ENCODE measurements at places on chromosomes 3 and 15.

- no peak for DNase-seq
These were observed 28.6 kb downstream of the FAM98B start for GRCh38 chr15:38482572-38482971.

- DNase-seq = no peak
These were observed 50.0 kb upstream of the SYNPR start for GRCh38 chr3:63228087-63228486.

GRCh38 chr3:108292450-108292849 is 3.9 kb upstream of the HHLA2 start:
- no peak for DNase-seq

GRCh38 chr3:127158614-127159229 is 34.2 kb upstream of the PRR23E start:
- DNase-seq = no peak

DNA sequence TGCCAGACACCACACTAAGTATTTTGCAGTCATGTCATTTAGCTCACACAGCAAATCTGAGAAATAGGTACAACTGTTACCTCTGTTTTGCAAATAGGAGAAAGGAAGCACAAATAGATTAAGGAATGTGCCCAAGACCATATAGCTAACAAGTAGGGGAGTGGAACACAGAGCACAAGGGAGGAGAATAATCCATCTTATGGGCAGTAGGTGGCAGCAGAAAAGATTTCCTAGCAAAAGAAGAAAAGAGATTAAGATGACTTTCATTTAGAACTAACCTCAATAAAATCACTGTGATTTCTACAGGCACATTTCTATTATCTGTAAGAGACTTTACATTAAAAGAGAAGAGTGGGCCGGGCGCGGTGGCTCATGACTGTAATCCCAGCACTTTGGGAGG is 49.1 kb downstream of the NR1I2 start:
- DNase-seq = no peak

- DNase-seq = no peak
These were observed 61.2 kb upstream of the FURIN start for GRCh38 chr15:90807074-90807785.

GRCh38 chr15:73826711-73827251 is 46.6 kb upstream of the TBC1D21 start:
- DNase-seq = no peak

DNA sequence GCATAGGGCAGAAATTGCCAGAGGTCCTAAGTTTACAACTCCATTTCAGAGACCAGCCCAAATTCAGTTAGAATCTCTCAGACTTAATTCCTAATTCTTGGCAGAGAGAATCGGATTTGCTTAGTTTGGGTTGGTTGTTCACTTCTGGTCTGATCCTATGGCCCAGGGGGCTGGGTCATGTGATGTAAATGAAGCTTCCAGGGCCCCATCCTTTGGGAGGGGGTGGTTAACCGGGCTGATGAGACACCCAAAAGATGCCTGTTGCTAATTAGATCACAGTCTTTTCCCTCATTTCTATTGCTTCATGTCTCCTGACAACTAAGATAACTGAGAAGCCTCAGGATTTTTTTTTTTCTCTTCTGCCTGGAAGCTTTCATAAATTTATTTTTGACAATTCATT is 11.1 kb upstream of the ZNF620 start:
- DNase-seq = no peak

DNA sequence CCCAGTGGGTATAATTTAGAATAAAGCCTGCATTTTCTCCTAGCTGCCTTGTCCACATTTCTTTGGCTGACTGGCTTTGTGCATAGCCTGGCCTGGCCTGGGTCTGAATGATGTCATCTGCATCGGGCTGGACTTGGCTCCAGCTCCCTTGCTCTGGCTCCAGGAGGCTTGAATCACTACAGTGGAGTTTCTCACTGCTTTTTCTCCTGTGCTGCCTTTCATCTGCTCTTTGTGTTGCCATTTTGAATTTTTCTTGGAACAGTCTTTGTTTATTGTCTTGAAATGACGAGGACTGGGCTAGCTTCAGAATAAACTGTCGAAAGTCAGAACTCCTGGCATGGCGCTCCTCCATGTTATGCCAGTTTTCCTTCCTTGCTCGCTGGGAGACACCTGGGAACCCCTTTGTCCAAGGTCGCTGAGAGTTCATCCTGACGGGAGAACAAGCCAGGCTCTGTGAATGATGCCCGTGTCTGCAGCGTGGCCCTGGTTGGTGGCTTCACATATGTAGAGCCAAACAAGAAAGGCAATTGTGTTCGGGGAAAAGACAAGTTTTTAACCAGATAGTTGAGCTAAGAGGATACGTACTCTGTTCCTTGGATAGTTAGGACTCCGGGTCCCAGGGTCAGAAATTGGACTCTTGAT is 258.9 kb downstream of the PDZRN3 start:
- DNase-seq = no peak

DNA sequence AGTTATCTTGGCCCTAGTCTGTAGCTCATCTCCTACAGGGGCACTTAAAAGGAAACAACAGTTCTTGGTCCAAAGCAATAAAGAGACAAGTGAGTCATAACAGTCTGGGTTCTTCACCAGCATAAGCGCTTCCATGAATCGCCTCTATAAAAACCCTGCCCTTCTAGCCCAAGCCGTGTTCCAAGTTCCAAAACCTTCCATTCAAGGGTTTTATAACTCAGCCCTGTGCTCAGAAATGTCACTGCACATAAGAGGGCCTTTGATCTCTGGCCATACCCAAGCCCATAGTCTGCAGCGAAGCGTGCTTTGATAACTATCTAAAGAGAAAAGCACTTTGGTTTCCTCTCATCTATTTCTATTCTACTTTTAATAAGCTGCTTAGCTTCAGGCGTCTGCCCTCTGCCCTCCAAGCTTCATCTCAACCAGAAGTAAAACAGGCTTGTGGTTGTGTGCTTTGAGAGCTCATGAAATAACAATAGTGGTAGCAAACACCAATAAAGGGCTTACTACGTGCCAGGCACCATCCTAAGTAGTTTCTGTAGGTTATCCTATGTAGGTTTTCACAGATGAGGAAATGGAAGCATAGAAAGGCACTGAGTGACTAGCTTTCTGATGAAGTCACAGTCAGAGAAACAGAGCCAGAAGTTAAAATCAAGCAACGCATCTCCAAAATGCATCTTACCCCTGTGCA is 64.0 kb upstream of the AKAP13 start:
- DNase-seq = no peak

DNA sequence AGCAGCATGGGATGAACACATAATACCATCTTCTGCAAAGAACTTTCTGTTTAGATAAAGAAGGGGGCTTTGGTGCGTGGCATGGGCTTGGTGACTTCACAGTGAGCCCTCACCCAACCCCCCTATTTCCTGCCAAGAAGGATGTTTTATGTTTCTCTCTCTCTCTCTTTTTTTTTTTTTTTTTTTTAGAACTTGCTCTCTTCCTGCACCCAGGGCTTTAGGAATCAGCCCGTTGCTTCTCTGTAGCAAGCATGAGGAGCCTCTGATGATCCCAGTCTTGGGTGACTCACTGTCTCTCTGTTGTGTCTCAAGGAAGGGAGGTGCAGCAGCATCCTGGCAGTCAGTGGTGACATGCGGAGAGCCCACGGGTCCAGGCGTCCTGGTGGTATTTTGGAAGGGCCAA is 49.1 kb downstream of the CCK start:
- DNase-seq = no peak

GRCh38 chr15:96183514-96183850 is 147.0 kb upstream of the NR2F2 start:
- no peak for DNase-seq

DNA sequence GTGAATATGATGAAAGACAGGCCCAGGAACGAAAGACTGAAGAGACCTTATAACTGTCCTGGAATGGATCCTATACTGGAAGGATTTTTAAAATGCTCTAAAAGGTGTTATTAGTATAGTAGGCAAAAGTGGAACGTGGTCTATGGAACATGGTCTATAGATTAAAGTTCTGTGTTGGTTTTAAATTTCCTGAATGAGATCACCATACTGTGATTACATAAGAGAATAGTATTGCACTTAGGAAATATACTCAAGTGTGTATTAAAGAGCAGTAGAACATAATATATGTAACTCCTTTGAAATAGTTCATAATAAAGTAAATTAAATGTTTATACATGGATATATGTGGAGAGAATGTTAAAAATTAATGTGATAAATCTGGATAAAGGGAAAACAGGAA is 68.2 kb downstream of the SPRED1 start:
- no peak for DNase-seq

DNA sequence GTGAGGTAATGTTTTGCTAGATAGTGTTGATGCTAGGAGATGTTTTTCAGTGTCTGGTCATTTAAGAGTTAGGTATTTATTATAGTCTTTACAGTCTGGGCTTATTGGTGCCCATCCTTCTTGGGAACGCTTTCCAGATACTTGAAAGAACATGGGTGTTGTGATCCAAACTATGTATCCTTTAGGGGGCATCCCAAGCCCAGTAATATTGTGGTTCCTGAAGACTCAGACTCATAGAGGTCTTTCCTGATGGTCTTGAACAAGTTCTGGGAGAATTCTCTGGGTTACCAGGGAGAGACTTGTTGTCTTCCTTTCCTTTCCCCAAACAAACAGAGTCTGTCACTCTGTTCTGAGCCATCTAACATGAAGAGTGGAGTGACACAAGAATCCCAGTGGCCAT is 99.7 kb upstream of the LRRC3B start:
- no peak for DNase-seq

Measured in activated naive CD8-positive, alpha-beta T cell treated with anti-CD3 and anti-CD28 coated beads, Interleukin-2, amount 50 U/mL, for 24 hours (primary cell).